ENCODE measurements at places on chromosomes 7 and 10.
A peak's percentile ranks its signal among the peaks of the same experiment; 100 is the strongest.

GRCh38 chr10:130174328-130174727 lies 38.1 kb downstream of the GLRX3 start:
- DNase-seq = no peak

DNA sequence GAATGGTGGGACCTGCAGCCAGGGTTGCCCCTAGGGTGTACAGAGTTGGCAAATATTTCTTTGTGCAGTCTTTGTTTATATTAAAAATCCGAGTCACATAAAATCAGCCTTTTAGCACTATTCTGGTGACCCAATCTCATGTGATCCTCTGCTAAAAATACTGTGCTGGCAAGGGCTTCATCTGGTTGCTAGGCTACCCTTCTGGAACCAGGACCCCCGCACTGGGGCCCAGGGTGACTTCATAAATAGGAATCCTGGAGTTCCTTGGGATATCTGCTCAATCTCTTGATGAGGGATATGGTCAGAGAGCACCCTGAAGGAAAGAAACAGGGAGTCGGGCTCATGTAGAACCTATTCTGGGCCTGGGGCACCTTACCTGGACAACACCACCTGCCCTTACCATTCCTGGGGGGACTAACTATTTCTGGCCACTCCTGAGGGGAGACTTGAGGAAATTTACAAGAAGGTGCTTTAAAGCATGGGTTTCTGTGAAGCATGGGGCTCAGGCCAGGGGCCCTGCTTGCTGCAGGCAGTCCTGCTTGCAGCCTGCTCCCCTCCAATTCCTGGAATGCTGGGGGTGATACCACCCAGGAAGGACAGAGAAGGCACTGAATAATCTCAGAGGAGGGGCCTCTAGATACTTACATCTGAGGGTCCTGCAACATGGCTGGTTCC lies 44.7 kb downstream of the SH2D4B start:
- no peak for DNase-seq

DNA sequence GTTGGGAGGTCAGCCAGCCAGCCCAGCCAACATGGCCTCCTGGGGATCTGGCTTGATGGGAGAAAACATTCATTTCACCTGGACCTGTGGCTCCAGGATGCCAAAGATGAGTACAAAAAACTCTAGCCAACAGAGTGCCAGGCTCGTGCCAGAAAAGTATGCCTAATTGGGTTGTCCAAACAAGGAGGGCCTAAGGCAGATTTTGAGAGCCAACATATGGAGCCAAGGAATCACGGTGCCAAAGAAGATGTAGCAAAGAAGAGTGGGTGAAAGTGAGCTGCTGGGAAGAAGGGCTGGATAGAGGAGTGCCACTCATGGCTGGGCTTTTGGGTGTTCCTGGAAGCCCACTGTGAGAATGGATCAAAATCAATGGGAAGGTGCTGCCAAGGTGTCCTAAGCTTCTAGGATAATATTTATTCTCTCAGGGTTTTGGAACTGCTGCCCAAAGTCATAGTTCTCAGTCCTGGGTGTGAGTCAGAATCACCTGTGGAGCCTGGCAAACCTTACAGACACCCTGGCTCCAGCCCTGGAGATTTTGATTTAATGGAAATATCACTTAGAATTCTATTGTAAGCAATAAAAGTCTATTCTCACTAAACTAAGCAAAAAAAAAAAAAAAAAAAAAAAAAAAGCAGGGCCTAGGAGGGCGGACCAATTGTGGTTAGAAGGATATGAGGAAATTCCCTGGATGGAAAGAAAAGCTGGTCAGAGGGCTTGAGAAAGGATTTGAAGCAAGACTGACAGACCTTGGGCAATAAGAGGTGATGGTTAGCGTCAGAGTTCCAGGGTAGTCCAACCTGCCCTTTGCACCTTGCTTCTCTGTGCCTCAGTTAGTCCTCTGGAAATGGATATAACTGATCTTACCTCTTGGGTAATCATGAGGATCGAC lies 182.2 kb upstream of the PRR15 start:
- DNase-seq = no peak

GRCh38 chr10:15163253-15163828 lies 5.2 kb downstream of the NMT2 start:
- no peak for DNase-seq

- DNase-seq = no peak
Observed at GRCh38 chr7:30657131-30657530, 25.1 kb downstream of the CRHR2 start.

DNA sequence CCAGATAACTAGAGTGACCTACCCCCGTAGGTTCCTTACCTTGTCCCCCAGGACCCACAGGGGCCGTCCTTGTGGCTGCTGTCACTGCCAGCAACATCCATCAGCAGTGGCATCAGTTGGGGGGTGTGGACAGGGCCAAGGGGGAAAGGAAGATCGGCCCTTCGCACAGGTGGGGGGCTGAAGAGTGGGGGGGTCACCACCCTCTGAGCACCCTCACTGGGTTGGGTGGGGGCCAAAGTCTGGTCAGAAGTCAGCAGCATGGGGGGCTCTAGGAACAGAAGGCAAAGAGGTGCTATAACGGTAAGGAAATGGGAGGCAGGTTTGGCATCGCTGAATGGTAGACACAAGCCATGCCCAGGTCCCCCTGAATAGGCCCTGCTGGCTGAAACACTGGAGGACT lies 4.6 kb downstream of the NOBOX start:
- DNase-seq = no peak

DNA sequence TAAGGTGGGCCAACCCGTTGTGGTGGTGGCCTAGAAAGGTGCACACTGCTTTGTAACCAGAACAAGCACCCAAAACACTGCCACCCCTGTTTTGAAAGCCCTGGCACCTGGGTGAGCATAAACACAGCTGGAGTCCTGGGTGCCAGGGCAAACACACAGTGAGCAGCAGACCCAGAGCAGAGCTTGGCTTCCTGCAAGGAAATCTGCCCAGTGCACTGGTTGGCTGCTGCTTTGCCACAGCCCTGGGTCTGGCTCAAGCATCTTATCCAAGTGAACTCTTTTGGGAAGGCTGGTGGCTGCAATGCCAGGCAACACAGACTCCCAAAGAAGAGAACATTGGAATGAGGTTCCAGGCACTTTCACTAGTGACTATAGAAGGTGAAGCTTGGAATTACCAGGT lies 145.5 kb upstream of the PDE1C start:
- DNase-seq = no peak

DNA sequence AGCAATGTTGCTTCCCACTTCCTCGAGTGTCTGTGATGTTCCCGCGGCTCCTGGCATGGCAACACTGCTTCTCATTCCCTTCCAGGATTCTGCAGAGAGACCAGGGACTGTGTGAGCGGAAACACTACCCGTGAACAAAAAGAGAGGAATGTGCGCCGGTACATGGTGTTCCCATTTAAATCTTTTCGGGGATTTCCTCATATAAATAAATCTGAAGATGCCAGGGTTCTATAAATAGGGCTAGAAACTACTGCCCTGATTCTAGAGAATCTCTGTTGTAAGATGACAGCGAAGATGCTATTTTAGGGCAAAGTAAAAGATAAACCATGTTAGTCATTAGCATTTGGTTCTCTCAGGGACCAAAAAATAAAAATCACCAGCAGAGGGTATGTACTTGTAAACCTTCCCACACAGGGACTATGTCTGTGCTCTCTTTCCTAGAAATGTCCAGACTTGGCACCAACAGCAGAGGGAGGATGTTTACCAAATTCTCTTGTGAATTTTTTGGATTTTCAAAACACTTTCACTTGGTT lies 92.2 kb upstream of the DDC start:
- DNase-seq = no peak

DNA sequence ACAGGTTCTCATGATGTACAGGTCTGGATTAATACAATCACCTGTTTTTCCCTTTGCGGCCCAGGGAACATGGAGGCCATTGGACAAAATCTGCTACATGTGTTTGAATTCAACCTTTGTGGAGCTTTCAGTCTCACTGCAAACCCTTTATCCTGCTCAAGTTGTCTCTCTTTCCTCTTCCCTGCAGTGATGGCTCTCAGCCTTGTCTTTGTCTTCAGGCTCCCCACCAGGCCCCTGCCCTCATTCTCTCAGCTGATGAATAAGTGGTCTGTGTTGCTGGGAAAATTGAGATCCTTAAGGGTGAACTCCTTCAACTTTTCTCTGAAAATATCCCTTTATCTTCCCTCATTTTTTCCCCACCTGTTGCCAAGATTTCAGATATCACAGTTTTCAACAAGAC lies 791.2 kb downstream of the GRID1 start:
- DNase-seq = no peak

DNA sequence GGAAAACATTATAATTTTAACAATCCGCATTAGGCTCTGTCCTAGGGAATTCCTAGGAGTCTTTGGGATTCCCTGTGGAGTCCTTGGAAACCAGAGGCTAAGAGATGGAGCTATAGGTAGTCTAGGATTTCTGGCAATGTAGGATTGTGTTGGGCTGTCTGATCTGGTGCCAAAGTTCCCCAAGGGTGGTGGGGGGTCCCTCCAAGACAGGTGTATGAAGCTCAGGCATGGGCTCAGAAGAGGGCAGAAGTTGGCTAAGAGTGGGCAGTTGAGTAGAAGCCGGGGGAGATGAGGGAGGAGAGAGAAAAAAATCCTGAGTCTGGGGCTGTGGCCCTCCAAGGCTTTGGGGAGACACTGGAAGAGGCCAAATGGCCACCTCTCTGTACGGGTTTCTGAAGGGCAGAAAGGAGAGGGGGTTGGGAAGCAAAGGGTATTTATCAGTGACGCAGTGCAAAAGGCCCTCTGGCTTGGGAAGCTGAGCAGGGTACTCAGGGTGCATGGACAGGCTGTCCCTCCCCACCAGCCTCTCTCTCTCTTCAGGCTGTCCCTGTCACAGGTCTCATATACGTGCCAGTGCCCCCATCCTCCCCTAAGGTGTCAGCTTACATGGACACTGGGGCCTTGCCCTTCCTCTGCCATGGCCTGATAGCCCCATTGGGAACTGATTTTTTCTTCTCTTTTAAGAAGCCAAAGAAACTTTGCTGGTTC lies 929 bp downstream of the HOXA6 start:
- no peak for DNase-seq

- no peak for DNase-seq
Observed at GRCh38 chr10:7520507-7521485, 110.0 kb upstream of the SFMBT2 start.

DNA sequence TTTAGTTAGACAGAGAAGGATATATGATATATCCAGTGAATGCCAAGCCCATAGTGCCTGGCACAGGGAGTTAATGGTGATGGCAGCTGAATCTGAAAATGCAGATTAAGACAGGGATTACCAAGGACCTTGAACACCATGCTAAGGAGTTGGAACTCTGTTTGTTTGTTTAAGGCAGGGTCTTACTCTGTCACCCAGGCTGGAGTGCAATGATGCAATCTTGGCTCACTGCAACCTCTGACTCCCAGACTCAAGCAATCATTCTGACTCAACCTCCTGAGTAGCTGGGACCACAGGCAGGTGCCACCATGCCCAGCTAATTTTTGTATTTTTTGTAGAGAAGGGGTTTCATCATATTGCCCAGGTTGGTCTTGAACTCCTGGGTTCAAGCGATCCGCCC lies 1.6 kb downstream of the AKR1D1 start:
- DNase-seq = no peak

GRCh38 chr10:12541446-12542067 lies 192.2 kb downstream of the CAMK1D start:
- no peak for DNase-seq

DNA sequence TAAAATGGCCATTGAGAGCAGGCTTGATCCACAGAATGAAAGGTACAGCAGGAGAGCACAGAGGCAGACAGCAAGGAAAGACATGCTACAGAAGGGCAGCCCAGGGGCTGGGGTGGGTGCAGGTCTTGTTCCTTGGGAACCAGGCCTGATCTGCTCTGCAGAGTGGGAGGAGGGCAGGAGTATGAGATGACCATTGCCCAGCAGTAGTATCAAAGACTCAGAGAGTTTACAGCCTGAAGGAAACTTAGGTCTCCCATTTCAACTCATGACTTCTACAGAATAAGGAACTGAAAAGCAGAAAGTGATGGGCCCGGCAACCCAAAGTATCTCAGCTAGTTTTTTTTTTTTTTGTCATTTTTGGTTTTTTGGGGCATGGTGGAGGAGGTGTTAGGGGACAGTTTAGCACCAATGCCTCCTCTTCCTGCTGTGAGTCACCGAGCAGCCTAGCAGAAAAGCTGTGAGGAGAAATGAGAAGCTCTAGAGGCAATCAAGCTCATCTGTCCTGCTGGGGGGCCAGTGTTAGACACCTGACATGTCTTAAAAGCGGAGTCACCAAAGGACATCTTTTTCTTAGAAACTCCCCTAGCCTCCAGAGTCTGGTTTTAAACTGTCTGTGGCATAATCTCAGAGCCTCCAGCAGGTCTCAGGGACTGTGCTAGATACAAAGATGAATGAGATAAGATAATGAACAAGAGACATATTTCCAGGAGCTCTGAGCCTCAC lies 34.3 kb upstream of the HERPUD2 start:
- no peak for DNase-seq

- DNase-seq = no peak
Observed at GRCh38 chr7:40827222-40828085, 692.6 kb downstream of the SUGCT start.

DNA sequence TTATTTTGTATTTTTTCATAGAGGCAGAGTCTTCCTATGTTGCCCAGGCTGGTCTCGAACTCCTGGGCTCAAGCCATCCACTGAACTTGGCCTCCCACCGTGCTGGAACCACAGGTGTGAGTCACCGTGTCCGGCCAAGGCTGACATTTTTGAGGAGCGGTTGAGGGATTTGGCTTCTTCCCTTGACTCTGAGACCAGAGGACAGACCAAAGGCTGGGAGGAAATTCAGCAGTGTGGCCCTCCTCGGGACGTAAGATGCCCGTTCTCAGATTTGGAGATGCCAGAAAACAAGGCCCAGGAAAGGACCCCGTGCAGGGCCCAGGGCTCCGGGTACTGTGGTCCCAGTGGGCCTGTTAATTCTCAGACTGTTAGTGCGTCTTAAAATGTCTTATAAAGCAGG lies 146.2 kb downstream of the WDR37 start:
- no peak for DNase-seq

GRCh38 chr10:16816171-16816570 lies 1.1 kb downstream of the RSU1 start:
- no peak for DNase-seq

- DNase-seq = no peak
Observed at GRCh38 chr7:11078247-11078834, 104.7 kb downstream of the PHF14 start.

GRCh38 chr7:99407872-99408378 lies 472 bp downstream of the PDAP1 start:
- peak; percentile 16 for DNase-seq

DNA sequence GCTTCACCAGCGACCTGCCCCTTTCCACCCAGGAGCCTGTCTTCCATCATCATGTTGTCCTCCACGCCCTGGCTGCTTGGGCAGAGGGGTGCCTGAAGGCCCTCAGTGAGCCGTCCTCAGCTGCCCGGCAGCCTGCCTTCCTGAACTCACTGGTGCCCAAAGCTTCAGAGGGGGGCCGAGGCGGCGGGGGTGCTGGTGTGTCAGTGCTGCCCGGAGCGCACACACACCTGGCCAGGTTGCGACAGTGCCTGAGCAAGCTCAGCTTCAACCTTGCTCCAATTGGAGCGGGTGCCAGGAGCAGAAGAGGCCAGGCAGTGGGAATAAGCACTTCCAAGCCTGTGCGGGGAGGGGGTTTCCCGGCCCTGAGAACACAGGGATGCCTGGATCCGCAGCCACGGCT lies 566.3 kb downstream of the INHBA start:
- no peak for DNase-seq

Measured in NCI-H2081 treated with DMSO at 0.1 percent for 48 hours (cell line).